ENCODE measurements at places on chromosomes 6 and 20. TPM values are rescaled to one million over a fixed set of nuclear protein-coding genes. Genes with fewer than 3 reads are reported as not detected.

Gene C6orf52
- total RNA-seq, result not detected

Gene NKX2-2
- not detected for total RNA-seq

Gene PACRG
- 0.16 TPM for total RNA-seq

Gene CAPN11
- total RNA-seq, result 0.97 TPM

Gene ENPP1
- total RNA-seq, result 0.81 TPM

Gene ELOVL2
- 7.0 TPM for total RNA-seq

Gene RAET1E
- total RNA-seq, result 0.49 TPM

Gene DYNLT2
- total RNA-seq, result not detected

Data from cardiac atrium fibroblast (primary cell).